Left cardiac atrium (tissue), 4 donors: ENCODE measurements at places on chromosomes 11 and 22. TPM values are rescaled to one million over a fixed set of nuclear protein-coding genes. Genes with fewer than 3 reads are reported as not detected.

- DNase-seq: no peak
Observed at GRCh38 chr22:22394591-22394990, 114.0 kb downstream of the ZNF280B start.

- DNase-seq: no peak
Observed at GRCh38 chr11:18203723-18204122, 31.1 kb downstream of the MRGPRX4 start.

PHETA2 gene
- total RNA-seq: 8.7 TPM

DNA sequence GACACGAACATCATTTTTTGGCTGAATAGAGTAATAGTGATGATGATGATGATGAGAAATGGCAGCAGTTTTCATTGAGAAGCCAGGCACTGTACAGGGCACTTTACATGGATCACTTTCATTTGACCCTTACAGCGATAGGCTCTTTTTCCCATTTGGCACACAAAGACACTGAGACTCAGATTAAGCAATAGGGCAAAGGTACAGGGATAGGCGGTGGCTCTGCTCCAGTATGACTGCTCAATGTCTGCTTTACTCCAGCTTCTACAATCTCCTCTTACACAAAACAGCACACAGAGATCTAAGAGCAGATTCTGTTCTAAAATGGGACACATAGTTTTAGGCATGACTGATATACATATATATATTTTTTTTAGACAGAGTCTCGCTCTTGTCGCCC lies 40.6 kb downstream of the MPPED2 start:
- no peak for DNase-seq

GRCh38 chr11:127996825-127997224 lies 590.5 kb downstream of the ETS1 start:
- DNase-seq: no peak

GRCh38 chr22:45722006-45722405 lies 50.4 kb downstream of the ATXN10 start:
- DNase-seq: no peak

DNA sequence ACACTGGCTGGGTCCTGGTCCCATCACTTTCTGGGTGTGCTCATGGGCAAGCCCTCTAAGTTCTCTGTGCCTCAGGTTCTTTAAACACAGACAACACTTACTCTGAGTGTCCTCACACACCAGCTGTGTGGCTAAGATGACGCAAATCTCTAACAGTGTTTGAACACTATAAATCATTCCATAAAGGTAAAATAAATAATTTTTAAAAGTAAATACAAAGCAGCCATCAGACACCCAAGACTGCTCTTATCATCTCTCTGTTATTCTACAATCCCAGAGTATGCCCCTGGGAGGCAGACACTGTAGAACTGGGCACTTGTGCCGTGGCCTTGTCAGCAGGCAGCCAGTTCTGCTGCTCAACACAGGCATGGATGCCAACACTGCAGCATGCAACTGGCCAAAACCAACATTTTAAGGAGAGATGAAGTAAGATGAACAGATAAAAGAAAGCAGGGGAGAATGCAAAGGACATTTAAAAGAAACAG lies 56.8 kb downstream of the RPL27A start:
- no peak for DNase-seq

CRYAB gene
- total RNA-seq: 4,044 TPM

GRCh38 chr11:106456647-106457046 lies 379.2 kb downstream of the AASDHPPT start:
- DNase-seq: no peak

WBP2NL gene
- total RNA-seq: 0.42 TPM

DNA sequence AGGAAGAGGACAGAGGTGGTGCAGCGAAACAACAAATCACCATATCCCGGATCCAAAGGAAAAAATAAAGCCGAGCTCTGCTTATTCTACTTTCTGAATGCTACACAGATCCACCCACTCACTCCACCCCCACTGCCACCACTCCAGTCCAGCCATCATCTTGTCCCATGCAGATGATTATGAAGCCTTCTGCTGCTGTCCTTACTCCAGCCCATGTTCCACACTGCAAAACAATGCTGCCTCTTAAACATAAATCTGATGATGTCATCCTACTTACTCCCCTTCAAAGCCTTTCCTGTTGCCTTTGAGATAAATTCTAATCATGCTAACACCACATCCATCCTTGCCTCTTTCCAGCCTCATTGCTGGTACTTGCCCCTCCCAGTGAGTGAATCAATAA lies 6.5 kb upstream of the DRD2 start:
- DNase-seq: no peak

GRCh38 chr11:64096835-64097234 lies 61.1 kb downstream of the FLRT1 start:
- DNase-seq: no peak

DCHS1 gene
- total RNA-seq: 15.8 TPM

DNA sequence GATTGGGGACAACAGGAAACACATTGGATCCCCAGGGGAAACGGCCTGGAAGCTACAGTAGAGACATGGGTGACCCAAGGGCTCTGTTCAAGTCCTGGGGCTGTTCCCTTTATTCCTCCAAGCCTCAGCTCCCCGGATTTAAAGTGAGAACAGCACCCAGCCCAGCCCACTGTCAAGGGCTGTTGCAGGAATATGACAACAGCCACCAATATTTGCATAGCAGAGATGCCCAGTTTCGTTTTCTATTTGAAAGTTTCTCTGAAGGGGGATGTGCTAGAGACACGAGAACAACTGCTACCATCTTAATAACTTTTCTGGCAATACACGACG lies 81.1 kb upstream of the WNT7B start:
- peak; percentile 31 for DNase-seq

DNA sequence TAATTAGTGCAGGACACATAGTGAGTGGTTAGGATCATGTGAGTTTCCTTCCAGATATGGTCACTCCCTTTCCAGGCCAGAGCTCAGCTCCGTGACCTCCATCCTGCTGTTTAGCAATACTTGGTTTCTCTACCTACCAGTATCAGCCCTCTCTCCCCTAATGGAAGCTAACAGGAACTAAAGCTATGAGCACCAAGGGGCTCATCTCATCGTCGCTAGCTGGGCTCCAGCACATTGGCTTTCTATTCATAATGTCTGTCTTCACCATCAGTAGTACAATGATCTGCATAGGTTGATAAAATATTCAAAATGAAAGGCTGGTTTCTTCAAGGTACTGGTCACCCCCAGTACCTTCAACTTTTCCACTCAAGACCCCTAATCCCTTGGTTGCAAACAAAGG lies 2.4 kb upstream of the GALNT18 start:
- DNase-seq: no peak

- DNase-seq: no peak
Observed at GRCh38 chr11:94424011-94424410, 22.8 kb upstream of the GPR83 start.

MMP12 gene
- total RNA-seq: not detected

GRCh38 chr11:112554586-112554985 lies 293.9 kb upstream of the PLET1 start:
- DNase-seq: no peak

DNA sequence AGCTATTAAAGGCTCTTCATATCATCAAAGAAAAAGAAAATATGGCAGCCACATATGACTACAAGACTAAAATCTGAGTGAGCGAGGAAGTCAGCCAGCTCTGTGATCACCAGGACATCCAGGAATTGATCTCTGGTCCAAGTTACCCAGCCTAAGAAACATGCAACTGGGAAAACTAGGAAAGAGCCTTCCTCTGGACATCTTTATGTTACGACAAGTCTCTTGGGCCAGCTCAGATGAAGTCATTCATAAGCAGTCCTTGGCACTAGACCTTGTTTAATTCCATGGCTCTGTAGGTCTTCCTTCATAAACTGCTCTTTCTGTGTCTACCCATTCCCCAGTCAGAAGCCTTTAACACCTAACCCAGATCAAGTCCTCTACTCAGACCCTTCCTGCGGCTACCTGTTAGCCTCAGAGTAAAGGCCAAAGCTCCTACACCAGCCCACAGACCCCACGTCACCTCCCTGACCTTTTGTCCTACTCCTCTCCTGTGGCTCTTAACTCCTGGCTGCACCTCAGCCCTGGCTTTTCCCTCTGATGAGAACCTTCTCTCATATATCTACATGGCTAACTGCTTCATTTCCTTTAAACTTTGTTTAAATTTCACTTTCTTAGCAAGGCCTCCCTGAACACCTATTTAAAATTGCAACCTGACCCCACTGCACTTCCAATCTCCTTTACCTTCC lies 134.0 kb downstream of the KIF18A start:
- DNase-seq: no peak

C11orf54 gene
- total RNA-seq: 27.2 TPM

MPPED2 gene
- 2.9 TPM for total RNA-seq

GAS2 gene
- 8.9 TPM for total RNA-seq

DNA sequence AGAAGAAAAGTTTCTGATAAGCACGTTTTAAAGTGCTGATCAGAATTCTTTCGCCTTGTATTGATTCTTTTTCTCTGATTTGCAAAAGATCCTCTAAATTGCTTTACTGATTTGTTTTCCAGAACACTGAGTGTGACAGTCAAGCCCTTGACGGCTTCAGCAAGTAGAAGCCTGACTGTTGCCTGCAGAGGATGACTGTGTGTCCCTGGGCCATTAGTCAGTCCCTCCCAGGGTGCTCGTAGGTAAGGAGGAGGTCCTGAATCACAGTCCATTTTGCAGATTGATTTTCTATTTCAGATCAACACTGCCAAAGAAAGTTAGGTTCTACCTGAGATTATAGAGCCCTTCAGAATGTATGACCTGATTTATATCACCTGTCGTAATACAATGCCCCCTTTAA lies 38.6 kb upstream of the POGLUT3 start:
- DNase-seq: no peak

OR10W1 gene
- not detected for total RNA-seq

GRCh38 chr11:1292018-1292643 lies 17.3 kb downstream of the TOLLIP start:
- DNase-seq: peak; percentile 8

RFPL3 gene
- not detected for total RNA-seq

CLDN25 gene
- total RNA-seq: not detected

PANX1 gene
- total RNA-seq: 16.2 TPM

- no peak for DNase-seq
Observed at GRCh38 chr11:27592098-27592780, 85.7 kb upstream of the LIN7C start.

MS4A6A gene
- 62.5 TPM for total RNA-seq
